ENCODE measurements at places on chromosomes 3 and 15. TPM values are rescaled to one million over a fixed set of nuclear protein-coding genes. Genes with fewer than 3 reads are reported as not detected.
A peak's percentile ranks its signal among the peaks of the same experiment; 100 is the strongest.

TMEM89 gene
- not detected for total RNA-seq

DNA sequence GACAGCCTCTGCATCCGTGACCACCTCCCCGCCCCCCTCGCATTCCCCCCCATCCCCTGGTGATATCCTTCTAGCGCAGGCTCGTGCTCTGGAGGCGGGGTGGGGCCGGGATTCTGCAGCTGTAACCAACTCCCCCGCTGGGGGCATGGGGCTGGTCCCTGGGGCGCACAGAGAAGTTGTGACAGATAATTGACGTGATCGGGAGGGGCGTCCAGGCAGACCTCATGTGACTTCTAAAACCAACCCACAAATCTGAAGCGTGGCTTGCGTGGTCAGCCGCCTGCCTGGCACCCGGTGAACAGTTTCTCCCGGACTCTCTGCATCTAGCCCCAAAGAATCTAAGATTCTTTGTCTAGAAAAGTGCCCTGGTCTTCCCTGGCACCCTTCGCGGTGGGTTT lies 100.6 kb upstream of the IGF1R start:
- no peaks in the 10 kb centered on the region for H3K36me3 ChIP-seq
- peaks cover 45% of the 10 kb centered on the region for H3K27me3 ChIP-seq

RARRES1 gene
- total RNA-seq = 8.4 TPM

DNA sequence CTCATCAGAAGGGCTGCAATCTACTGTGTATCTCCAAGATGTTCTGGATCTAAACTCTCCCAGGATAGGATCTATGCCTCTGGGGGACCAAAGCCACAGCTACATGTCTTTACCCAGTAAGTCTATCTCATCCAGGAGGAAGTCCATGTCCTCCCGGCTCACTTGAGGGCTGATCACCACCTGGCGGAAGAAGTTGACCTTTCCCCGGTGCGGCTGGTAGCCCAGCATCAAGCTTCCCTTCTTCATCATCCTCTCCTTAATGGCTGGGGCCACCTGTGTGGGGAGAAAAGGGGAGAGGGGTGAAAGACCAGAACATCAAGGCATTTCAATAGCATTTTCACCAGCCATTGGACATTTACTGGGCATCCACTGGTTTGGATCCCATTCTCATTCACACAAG lies 121.7 kb downstream of the TGFBR2 start:
- H3K4me1 ChIP-seq = peaks cover 12% of the 10 kb centered on the region
- no peak for DNase-seq
- no peaks in the 10 kb centered on the region for H3K36me3 ChIP-seq
- no peak overlapping the region for H3K4me3 ChIP-seq
- H3K27me3 ChIP-seq = no peaks in the 10 kb centered on the region
- no peak overlapping the region for H3K27ac ChIP-seq

GRCh38 chr3:125431912-125432790 lies 57.0 kb upstream of the ZNF148 start:
- H3K36me3 ChIP-seq = no peaks in the 10 kb centered on the region
- H3K27me3 ChIP-seq = no peaks in the 10 kb centered on the region
- no peak overlapping the region for H3K27ac ChIP-seq

PARP3 gene
- total RNA-seq = 14.3 TPM

DNA sequence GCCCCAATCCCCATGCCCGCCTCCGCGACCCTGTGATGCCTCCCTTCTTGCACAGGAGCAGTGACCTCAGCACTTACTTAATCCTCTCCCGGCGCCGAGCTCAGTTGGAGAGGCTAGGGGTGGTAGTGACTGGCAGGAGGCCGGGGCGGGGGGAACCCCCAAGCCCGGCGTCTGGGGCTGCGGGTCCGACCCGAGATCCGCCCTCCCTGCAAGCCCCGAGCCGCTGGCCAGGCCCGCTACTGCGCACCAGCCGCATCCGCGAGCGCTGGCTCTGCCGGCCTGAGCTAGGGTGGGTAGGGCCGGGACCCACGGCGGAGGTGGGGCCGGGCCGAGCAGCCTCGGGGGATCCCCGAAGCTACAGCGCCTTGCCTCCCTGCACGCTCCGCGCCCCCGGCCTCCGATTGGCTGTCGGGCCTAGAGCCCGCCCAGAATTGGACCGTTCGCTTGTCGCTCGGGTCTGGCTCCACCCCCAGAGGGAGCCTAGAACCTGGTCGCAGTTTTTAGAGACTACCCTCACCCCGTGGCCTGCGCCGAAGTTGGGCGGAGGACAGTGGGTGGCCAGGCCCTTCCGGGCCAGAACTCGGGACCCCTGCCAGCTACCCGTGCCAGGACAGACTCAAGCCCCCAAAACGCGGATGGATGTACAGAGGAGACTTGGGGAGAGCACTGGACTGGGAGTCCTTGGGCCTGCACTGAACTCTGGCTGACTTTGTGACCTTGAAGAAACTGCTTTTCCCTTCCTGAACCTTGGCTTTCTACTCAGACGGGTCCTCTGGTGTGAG lies at the start of gene C3orf18:
Gene C3orf18 (minus strand): TSS at position 362 of the 782 bp plus-strand sequence. CDS start 2,048 bp downstream, outside the sequence.
- H3K27ac ChIP-seq = peak within 1 kb of the TSS; percentile 98
- peaks cover 83% of the 10 kb centered on the region for H3K4me1 ChIP-seq
- DNase-seq = peak; percentile 96
- H3K36me3 ChIP-seq = no peaks in the 10 kb centered on the region
- peak within 1 kb of the TSS; percentile 91 for H3K4me3 ChIP-seq

GOLGA8T gene
- total RNA-seq = 0.47 TPM

DNA sequence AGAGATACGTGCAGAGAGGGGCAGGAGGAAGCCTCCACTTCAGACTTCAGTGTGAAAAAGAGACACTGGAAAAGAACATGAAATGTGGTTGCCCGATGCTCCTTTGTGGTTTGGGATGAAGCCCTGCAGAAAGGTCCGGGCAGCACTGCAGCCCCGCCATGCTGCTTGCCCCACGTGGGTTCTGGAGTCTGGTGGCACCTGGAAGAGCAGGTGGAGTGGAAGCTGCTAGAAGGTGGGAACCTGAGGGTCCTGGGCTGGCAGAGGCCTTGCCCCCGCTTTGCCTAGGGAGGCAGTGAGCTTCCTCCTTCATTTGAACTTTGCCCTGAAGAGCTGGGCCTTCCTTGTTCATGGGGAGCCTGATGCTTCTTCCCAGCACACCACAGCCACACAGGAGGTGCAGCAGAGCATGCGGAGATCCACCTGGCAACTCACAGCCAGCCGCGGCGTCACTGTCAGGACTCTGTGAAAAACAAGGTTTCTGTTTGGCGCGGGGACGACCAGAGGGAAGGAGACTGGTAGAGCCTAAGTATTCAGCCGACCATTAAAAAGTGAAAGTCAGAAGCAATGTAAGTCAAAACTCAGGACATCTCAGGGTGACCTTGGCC lies 59.0 kb downstream of the APBA2 start:
- DNase-seq = no peak
- H3K4me1 ChIP-seq = no peaks in the 10 kb centered on the region
- no peaks in the 10 kb centered on the region for H3K27me3 ChIP-seq
- no peak overlapping the region for H3K4me3 ChIP-seq
- H3K36me3 ChIP-seq = no peaks in the 10 kb centered on the region
- H3K27ac ChIP-seq = no peak overlapping the region

- no peaks in the 10 kb centered on the region for H3K4me1 ChIP-seq
- no peak for DNase-seq
- no peak overlapping the region for H3K4me3 ChIP-seq
These were observed 41.4 kb downstream of the CTDSPL2 start for GRCh38 chr15:44468709-44469385.

DNA sequence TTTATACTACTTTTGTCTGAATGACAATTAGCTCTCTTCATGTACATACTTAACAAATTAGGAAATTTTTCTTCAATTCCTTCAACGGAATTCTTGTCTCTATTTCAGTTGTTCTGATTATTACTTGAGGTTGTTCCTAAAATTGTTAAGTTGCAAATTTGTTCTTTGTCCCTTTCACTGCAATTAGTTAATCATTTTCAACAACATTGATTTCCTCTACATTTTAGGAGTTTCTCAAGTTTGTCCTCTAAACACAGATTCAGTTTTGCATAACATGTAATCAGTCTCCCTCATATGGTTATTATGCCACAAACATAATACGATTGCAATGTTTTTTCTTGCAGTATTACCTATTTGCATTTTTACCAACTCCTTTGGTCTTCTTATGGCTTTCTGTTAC lies 283.5 kb downstream of the SV2B start:
- no peaks in the 10 kb centered on the region for H3K27me3 ChIP-seq
- H3K36me3 ChIP-seq = no peaks in the 10 kb centered on the region
- H3K4me3 ChIP-seq = no peak overlapping the region

SYNPR gene
- total RNA-seq = 0.93 TPM

DNA sequence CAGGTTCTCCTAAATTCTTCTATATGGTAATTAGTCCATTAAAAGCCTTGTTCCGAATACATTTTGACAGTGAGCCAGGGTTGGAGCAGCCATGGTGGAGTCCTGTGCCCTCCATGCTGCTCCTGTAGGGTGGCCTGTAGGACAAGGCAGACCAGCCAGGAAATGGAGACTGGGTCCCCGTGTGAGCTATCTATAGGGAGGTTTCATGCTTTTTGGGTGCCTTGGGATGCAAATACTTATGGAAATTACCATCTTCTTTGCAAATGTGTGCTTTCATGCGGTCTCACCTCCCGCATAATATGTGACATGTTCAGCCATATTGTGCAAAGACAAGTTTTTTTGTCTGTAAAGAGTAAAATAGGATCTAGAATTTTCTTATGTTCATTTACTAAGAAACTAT lies 58.0 kb upstream of the FURIN start:
- H3K4me3 ChIP-seq = no peak overlapping the region
- H3K4me1 ChIP-seq = peaks cover 4% of the 10 kb centered on the region
- no peaks in the 10 kb centered on the region for H3K36me3 ChIP-seq
- no peak for DNase-seq
- H3K27me3 ChIP-seq = no peaks in the 10 kb centered on the region
- no peak overlapping the region for H3K27ac ChIP-seq

DNA sequence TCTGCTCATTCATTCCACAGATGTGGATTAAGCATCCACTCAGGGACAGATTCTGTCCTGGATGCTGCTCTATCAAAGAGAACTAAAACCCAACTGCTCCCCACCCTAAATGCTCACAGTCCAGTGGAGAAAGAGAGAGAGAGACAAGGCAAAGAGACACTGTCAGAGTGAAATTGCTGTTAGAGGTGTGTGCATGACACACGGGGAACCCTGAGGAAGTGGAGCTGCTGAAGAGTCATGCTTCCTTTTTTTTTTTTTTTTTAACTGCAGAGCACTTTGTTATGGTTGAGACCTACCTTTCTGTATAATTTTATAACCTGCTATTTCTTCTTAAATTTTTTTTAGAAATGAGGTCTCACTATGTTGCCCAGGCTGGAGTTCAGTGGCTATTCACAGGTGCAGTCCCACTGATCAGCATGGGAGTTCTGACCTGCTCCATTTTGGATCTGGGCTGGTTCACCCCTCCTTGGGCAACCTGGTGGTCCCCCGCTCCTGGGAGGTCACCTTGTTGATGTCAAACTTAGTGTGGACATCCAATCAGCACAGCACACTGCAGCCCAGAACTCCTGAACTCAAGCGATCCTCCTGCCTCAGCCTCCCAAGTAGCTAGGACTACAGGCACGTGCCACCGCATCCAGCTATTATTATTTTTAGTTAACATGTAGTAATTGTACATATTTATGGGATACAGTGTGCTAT lies 18.2 kb upstream of the PSTPIP1 start:
- no peak overlapping the region for H3K4me3 ChIP-seq
- no peaks in the 10 kb centered on the region for H3K27me3 ChIP-seq
- no peaks in the 10 kb centered on the region for H3K36me3 ChIP-seq
- peaks cover 21% of the 10 kb centered on the region for H3K4me1 ChIP-seq

DAZL gene
- total RNA-seq = not detected

DPPA2 gene
- total RNA-seq = not detected

- H3K27ac ChIP-seq = no peak overlapping the region
- peaks cover 8% of the 10 kb centered on the region for H3K4me1 ChIP-seq
- H3K27me3 ChIP-seq = peaks cover 40% of the 10 kb centered on the region
- no peak overlapping the region for H3K4me3 ChIP-seq
- no peaks in the 10 kb centered on the region for H3K36me3 ChIP-seq
These were observed 11.4 kb downstream of the CRABP1 start for GRCh38 chr15:78351539-78351938.

Data from left ventricle myocardium inferior (tissue), 1 donor.